ENCODE measurements at places on chromosomes 12 and 14.

GRCh38 chr14:60573943-60574495 lies 65.1 kb downstream of the SIX6 start:
- no peak for ATAC-seq

DNA sequence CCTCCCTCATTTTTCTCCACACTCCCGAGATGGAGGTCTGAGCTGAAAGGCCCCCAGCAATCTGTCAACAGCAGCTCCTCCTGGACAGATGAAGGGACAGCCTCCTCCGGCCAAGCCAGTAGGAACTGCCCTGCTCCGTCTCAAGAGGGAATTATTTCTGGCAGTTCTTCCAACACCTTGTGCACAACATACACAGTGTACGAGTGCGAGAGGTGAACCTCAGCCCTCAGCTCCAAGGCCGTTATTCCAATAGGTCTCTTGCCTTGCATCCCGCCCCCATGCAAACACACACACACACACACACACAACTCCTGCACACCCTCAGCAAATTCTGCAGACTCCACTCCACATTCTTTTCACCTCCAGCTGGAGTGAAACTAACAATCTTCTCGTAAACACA lies 181.7 kb upstream of the FAR2 start:
- ATAC-seq: no peak

- ATAC-seq: peak; percentile 65
These were observed 37.5 kb downstream of the EMP1 start for GRCh38 chr12:13233830-13234641.

DNA sequence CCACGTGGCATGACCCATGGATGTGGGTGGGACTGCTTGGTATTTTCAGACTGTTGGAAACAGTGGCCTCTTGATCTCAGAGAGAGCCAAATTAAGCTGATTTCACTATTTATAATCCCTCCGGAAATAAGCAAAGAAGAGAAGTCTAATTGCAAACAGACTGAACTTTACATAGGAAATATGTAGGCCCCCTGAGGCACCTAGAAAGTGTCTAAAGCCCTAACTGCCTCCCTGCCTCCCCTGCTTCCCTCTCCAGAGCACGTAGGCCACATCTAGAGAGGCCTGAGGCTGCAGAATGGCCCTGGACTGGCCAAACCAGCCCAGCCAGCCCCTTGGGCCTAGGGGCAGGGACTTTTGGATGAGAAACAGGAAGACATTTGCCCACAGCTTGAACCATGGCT lies 123.8 kb downstream of the ZFP36L1 start:
- peak; percentile 84 for ATAC-seq

DNA sequence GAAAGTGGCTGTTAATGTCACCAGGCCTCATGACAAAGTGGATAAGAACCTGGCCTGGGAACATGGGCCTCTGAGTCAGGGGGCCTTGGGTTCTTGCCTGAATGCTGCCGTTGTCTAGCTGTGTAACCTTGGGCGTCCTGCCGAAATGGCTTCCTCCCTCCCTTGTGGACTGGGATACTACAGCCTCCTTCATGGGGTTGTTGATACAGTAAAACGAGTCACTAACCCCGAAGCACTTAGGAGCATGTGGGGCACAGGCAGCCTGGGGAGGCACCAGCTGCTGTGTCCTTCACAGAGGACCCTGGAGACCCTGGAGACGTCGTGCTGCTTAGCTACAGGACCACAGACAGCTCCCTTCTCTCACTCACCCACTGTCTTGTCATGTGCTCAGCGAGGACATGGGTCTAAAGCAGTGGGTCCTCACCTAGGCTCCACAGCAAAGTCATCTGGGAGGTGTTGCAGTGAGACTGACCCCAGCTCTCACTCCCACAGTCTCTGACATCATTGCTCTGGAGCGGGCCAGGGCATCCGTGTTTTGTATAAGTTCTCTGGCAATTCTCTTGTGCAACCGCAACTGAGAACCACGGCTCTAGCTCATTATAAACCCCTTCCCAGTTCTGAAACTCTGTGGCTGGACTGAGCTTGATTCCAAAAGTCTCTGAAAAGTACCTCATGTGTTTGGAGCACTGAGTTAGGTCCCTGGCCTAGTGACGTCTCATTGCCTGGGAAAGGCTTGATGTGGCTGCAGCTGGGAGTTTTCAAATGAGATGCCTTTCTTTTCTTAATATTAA lies 42.1 kb downstream of the SERPINA3 start:
- no peak for ATAC-seq

- no peak for ATAC-seq
These were observed 12.7 kb downstream of the HIP1R start for GRCh38 chr12:122847921-122848421.

- no peak for ATAC-seq
These were observed 33.4 kb downstream of the ACADS start for GRCh38 chr12:120758798-120759590.

DNA sequence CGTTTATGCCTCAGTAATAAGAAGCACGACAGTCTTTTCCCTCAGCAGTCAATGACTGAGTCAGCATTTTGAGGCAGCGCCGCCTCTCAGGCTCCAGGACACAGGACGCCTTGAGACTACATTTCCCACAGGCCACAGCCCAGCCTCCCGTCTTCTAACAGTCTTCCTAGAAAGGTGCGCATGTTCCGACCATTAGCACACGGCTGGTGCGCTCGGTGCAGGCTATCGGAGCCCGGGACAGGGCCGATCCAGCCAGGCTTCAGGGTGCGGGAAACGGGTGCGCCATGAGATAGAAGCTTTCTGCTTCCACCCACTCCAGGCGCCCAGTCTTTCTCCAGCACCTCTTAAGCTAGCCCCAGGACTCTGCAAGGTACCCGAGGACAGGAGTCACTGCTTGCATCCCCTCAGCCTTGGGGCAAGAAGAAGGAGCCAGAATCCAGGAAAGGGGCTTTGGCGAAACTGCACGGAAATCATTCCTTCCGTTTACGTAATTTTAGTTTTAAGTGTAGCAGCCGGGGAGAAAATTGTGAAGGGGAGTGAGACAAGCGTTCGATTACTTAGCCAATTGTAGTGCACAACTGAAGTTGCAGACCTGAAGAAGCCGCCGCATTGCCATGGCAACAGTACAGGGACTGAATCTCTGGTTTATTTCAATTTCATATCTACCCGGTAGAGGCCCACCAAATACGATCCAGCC lies 54.0 kb downstream of the ZNF641 start:
- peak; percentile 98 for ATAC-seq

GRCh38 chr12:43848226-43848507 lies 12.3 kb downstream of the TMEM117 start:
- ATAC-seq: no peak

DNA sequence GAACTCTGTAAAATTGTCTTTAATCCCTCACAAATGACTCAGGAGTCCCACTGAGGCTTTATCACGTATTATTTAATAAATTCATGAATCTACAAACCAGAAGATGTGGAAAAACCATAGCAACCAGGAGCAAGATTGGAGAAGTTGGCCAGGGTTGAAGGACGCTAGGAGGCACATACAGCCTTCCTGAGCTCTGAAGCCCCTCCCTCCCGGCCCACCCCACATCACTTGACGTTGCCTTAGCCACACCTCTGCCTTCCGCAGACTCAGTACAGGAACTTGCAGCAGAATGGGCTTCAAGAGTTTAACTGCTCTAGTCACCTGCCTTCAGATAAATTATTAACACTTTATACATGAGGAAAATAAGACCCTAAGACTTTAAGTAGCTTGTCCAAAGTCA lies 33.9 kb downstream of the SLC35F4 start:
- ATAC-seq: no peak
